ENCODE measurements at places on chromosomes 12 and 14. TPM values are rescaled to one million over a fixed set of nuclear protein-coding genes. Genes with fewer than 3 reads are reported as not detected.

Gene RIPK3
- 5.4 TPM for total RNA-seq

Gene C1QL4
- total RNA-seq = not detected

Gene AKAP3
- total RNA-seq = not detected

Gene SOX5
- 0.14 TPM for total RNA-seq

Gene RTN1
- total RNA-seq = not detected

Gene FAM222A
- 0.46 TPM for total RNA-seq

Gene SERPINA1
- 1.3 TPM for total RNA-seq

All from airway epithelial cell (primary cell).